ENCODE measurements at places on chromosomes 3 and 15. TPM values are rescaled to one million over a fixed set of nuclear protein-coding genes. Genes with fewer than 3 reads are reported as not detected.

DNA sequence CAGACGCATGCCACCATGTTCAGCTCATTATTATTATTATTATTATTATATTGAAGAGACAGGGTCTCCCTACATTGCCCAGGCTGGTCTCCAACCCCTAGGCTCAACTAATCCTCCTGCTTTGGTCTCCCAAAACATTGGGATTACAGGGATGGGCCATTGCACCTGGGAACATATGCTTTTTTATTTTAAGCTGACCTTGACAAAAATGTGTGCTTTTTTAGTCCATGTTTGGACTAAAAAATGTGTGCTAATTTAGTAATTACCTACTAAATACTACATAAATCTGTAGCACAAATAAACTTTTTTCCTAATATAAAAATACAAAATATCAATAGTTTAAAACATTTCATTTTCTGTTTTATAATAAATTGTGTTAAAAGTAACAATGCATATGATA lies 693.2 kb downstream of the ROBO1 start:
- DNase-seq: no peak

ZWILCH gene
- total RNA-seq: 6.4 TPM

SCN11A gene
- 0.28 TPM for total RNA-seq

CGNL1 gene
- total RNA-seq: 20.0 TPM

GRCh38 chr3:88150371-88150770 lies 612 bp downstream of the C3orf38 start:
- no peak for DNase-seq

DNA sequence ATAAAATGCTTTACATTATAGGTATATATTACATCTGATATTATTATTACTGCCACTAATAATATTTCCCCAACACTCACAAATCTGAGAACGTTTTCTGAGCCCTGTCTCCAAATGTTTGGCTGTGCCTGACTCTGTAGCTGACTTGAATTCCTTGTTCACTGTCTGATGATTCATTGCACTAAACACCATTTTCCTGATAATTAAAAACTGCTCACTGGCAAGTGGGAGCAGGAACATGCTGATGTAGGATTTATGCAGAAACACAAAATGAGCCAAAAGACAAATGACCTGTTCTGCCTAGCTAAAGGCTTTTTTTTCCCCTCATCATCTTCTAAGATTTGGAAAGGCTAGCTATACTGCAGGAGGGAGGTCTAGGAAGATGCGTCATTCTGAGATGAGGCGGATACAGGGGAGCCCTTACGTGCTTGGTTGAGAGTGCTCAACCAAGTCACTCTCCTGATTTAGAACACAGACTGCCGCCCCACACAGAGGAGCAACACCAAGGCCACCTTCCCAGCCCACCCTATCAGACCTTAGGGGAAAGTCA lies 380.7 kb downstream of the EPHB1 start:
- no peak for DNase-seq

- no peak for DNase-seq
These were observed 28.4 kb downstream of the P3H2 start for GRCh38 chr3:190092250-190092649.

DNA sequence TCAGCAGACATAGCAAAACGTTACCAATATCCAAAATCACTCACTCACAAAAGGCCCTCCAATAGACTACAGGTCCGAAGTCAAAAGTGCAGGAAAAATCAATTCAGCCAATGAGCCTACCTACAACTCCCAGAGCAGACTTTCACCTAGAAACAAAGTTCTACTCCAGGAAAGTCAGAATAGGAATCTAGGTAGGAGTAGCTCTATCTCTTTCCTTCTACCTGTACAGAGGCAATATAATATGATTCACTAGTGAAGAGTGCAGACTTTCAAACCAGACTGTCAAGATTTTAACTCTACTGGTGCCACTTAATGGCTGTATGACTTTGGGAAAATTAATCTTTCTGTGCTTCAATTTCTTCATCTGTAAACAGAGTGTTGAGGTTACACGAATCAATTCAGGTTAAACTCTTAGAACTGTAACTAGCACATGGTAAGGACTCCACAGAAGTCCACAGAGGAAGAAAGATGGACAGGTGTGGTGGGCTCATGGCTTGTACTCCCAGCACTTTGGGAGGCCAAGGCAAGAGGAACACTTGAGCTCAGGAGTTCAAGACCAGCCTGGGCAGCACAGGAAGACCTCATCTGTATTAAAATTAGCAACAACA lies 9.4 kb downstream of the DCUN1D1 start:
- no peak for DNase-seq

CCDC39 gene
- total RNA-seq: 0.65 TPM

DNA sequence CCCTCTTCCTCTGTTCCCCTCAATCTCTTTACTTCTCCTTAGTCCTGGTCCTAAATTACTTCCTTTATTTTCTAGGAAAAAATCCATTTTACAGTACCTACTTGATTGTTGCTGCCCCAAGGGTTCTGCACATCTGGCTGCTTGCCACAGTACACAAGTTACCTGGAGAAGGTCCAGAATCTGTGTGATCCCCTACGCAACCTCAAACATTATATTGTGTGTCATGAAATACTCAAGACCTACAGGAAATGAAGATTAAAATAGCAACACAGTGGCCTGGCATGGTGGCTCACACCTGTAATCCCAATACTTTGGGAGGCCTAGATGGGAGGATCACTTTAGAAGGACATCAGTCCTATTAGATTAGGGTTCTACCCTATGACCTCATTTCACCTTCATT lies 48.7 kb downstream of the PRKAR2A start:
- no peak for DNase-seq

GRCh38 chr3:172938788-172939187 lies 188.3 kb downstream of the ECT2 start:
- DNase-seq: no peak

GRCh38 chr3:178699810-178700209 lies 163.6 kb downstream of the KCNMB2 start:
- DNase-seq: no peak

DNA sequence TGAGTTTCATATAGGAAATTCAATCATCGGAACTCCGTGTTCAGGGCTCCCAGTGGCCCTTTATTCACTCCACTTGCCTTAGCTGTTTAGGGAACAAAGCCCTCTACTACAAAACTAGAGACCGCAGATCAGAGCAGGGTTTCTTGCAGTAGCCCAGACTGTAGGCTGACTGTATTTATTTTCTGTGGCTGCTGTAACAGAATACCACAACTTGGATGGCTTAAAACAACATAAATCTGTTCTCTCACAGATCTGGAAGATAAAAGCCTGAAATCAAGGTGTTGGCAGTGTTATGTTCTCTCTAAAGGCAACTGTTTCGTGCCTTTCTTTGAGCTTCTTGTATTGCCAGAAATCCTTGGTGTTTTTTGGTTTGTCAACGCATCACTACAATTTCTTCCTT lies 479.0 kb downstream of the AGBL1 start:
- no peak for DNase-seq

- DNase-seq: no peak
These were observed 1.6 kb upstream of the FLNB start for GRCh38 chr3:58006661-58007060.

- no peak for DNase-seq
These were observed 43.4 kb upstream of the LMCD1 start for GRCh38 chr3:8458238-8458661.

GRCh38 chr3:125395091-125395490 lies 20.0 kb upstream of the ZNF148 start:
- no peak for DNase-seq

DNA sequence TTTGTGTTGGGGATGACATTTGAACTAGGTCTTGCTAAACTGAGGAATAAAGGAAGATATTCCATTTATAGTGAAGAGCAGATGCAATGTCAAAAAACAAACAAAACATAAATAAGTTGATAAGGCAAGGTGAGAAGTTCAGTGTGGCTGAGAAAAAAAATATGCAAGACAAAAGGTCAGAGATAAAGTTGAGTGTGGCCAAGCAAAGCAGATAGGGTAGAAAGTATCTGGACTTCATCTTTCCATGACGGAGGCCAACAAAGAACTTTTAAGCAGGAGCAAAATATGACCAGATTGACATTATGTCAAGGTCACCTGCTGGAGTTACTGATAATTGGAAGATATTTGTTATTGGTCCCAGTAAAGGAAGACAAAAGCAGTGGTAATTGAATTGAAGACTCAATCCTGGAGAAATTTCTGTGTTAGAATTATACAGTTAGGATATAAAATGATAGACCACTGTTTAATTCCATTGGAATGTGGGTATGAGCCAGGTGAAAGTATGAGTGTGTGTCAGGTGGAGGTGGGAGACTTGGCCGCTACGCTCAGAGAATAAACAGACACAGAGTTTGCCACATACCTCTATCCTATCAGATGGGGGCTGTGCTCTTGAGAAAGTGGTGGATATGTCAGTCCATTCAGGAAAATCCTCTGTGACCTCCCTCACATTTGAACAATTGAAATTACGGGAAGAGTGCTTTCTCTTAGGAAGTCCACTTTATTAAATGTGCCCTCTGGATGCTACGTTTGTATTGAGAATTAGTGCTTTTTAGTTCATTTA lies 28.1 kb downstream of the ADIPOQ start:
- no peak for DNase-seq

SH3GL3 gene
- not detected for total RNA-seq

ZNF609 gene
- total RNA-seq: 32.8 TPM

DNA sequence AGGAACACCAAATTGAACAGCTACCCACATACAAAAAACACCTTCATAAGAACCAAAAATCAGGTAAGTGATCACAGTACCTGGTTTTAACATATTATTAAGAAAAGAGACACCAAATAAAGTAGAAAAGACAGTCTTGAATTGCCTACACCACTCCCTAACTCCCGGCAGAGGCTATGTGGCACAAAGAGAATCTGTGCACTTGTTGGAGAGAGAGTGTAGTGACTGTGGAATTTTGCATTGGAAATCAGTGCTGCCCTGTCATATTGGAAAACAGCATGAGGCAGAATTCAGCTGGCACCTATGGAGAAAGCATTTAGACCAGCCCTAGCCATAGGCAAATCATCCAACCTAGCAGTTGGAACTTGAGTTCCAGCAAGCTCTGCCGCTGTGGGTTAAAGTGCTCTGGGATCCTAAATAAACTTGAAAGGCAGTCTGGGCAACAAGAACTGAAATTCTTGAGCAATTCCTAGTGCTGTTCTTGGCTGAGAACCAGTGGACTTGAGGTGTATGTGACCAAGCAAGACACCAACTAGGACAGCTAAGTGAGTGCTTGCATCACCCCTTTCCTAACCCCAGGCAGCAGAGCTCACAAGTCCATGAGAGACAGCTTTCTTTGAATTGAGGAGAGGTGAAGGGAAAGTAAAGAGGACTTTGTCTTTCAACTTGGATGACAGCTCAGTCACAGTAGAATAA lies 969.6 kb upstream of the ALCAM start:
- DNase-seq: no peak

DNA sequence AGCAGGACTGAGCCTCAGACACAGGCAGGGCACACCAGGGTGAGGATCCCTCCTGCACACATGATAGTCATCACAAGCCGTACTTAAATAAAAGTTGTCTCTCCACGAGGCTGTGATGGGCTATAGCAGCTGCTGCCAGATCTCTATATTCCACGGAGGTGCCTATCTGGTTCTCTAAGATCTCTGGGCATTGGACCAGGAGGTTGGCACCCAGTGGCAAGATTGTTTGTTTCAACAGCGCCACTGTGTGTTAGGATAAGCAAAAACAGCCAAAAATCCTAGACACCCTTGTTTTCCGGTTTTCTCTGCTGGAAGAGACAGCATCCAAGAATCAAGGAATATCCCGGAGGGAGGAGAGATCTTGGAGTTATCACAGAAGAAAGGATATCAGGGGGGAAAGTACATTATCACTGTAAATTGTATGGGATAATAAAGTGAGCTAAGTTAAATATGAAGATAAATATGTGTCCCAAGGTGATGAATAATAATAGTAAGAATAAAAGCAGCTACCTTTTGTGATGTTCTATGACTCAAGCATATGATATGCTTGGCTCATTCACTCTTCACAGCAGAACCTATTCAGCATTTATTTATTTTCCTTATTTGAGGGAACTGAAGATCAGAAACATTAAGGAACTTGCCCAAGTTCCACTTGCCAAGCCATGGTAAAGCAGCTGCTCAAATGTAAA lies 90.6 kb upstream of the AKAP13 start:
- no peak for DNase-seq

GP9 gene
- total RNA-seq: 0.48 TPM

SI gene
- not detected for total RNA-seq

DNA sequence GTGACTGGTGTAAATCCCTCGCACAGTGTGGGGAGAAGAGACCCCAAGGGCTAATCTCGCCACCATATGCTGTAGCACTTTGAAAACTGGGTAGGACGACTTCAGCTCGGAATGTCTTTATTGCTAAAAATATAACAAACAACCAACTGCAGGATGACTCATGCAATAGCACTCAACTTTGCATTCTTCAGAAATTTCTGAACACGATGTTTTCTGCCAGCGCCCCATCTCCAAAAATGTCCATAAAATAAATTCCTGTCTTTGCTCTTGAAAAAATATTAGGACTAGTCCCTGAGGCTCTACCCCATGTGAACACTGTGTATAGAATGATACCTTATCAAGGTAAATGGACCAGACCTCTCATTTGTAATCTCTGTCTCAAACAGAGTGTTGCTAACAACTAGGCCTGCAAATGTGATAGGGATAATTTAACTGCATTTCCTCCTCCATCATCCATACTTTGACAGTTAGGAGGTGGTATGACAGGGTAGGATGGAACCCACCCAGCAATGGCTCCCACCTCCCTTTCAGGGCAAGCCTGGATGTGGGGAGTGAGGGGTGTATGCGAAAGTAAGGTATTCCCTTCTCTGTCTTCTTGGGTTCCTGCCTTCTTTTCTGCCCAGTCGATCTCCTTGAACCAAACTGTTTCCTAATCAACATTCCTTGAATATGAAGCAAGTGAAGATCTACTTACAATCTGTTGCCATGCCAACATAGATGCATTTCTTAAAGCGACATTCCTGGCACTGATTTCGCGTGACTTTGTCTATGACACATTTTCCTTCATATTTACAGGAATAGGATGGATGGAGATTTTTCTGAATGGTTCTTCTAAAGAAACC lies 201.1 kb downstream of the NR1D2 start:
- DNase-seq: no peak

ARNT2 gene
- 3.7 TPM for total RNA-seq

DNA sequence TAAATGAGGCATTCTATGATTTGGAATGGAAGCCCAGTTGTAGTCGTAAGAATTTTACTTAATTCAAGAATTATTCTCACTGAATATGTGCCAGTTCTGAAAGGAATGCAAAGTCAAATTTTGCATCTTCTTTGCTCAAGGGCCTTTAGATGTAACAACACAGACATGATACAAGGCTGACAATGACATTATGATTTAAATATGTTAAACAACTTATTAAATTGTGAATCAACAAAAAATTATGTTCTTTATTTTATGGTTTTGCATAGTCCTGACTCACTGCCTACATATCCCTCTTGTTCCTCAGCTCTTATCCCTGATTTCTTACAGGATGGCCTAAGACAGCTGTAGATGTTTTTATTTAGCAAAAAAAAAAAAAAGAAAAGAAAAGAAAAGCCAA lies 170.9 kb upstream of the NR2E3 start:
- no peak for DNase-seq

GRCh38 chr15:96327155-96327741 lies 3.3 kb upstream of the NR2F2 start:
- DNase-seq: no peak

DNA sequence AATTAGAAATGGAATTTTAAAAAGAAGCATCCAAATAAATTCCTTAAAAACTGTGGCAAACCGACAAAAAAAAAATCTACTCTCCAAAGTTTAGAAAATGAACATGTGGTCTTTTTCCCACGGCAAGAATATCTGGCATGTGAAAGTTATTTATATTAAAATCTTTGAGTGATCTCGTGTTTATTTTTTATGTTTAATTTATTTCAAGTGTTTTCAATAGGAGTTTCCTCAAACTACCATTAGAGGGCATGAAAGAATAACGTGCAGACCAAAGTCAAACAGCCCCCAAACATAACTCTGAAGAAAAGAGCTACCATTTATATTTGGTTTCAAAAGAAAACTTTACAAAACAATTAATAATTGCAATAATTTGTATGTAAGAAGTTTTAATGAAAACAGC lies 286.4 kb downstream of the ZIC4 start:
- DNase-seq: no peak

Measured in posterior vena cava (tissue), 2 donors.